ENCODE measurements at places on chromosomes 5 and 9.

DNA sequence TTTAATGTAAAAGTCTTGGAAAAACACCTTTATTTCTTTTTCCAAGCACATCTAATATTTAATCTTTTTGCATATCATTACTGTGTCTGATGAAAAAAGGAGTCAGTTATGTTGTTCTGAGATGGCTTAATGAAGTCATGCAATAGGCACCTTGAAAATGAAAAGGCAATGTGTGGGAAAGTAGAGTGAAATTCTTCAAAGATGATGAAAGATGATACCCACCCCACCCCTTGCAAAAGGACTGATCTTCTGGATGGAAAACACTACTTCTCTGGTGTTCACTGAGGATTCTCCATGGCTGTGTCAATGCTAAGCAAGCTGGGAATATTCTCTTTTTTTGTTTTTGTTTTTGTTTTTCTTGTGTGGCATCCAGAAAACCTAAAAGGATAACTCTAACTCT, 47.9 kb upstream of the TRPC7 start:
- no peak for DNase-seq

- no peak for DNase-seq
Observed at GRCh38 chr9:134641173-134641989, at the start of gene COL5A1. Gene COL5A1 (plus strand): TSS chr9:134641803. CDS start chr9:134642188, 385 bp downstream.

DNA sequence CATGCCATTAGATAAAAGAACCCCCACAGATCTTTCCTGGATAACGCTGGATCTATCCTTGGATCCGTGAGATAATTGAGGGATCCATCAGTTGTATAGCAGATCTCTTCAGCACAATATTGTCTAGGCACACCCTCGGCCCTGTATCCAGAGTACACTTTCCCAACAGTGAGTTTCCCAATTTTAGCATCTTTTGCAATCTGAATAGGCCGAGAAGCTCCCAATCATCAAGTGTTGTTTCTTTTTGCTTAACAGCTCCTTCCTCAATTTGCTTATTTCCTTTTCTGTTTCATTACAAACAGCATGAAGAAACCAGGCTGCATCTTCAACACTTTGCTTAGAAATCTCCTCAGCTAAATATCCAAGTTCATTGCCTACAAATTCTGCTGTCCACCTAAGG, 4.4 kb upstream of the SPTLC1 start:
- peak; percentile 50 for DNase-seq

- no peak for DNase-seq
Observed at GRCh38 chr9:89014153-89014552, 22.9 kb downstream of the S1PR3 start.

GRCh38 chr9:135662758-135663450, at the start of gene LCN9:
Gene LCN9 (plus strand): TSS chr9:135663309. CDS start chr9:135663322, 13 bp downstream.
- DNase-seq: no peak

GRCh38 chr9:24832307-24832706, 286.6 kb upstream of the IZUMO3 start:
- DNase-seq: no peak

DNA sequence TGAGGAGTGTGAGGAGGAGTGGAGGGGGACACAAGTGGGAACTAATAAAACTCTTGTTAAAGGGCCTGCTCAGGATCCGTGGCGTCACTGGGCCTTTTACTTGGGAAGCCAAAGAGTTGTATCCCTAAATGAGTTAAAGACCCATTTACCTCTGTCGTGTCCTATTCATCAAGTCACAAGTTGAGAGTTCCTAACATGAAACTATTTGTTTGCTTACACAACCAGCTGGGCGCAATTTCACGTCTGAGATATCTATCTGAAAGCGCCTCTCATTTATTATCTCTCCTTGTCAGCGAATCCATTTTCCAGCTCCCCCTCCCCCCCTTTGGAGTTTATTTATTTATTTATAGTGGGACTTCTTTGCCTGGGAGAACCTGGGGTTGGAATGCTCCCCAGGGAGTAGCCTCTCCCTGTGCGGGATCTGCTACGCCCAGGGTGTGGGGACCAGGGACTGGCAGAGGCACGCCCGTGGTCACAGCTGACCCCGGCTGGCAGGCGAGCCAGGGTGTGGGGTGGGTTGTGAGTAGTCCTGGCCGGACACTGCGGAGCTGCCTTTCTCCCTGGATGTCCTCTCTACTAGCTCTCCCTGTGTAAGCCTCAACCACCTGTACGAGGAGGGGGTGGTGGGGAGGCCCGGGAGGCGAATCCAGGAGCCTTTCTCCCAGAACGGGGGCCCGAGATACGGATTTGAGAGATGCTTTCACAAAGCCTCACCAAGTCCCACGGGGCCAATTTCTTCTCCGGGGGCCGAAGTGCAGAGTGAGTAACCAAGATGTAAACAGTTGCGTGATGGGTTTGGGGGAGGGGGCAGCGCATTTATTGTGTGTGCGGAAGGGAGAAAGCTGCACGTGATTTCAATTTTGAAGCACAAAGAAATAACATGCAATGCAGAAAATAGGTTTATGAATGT, 15.3 kb downstream of the NR2F1 start:
- no peak for DNase-seq

- DNase-seq: no peak
Observed at GRCh38 chr5:23319901-23320300, 187.5 kb upstream of the PRDM9 start.

GRCh38 chr9:126545106-126545505, 68.6 kb upstream of the LMX1B start:
- DNase-seq: no peak

Measured in suppressor macrophage (primary cell).